Skin of body (tissue), 3 donors: ENCODE measurements at places on chromosomes 3 and 15. TPM values are rescaled to one million over a fixed set of nuclear protein-coding genes. Genes with fewer than 3 reads are reported as not detected.
A peak's percentile ranks its signal among the peaks of the same experiment; 100 is the strongest.

The CYP11A1 gene
- 0.69 TPM for total RNA-seq

The SYNPR gene
- 0.20 TPM for total RNA-seq

The SEC11A gene
- 134 TPM for total RNA-seq

The ISL2 gene
- 0.30 TPM for total RNA-seq

The MAGEL2 gene
- total RNA-seq, result 2.8 TPM

The ROBO2 gene
- total RNA-seq, result 42.3 TPM

The TMC3 gene
- total RNA-seq, result 0.20 TPM

The SLC24A5 gene
- 3.6 TPM for total RNA-seq

The AMT gene
- 6.7 TPM for total RNA-seq

The MYEF2 gene
- total RNA-seq, result 8.1 TPM

The DAPK2 gene
- 9.7 TPM for total RNA-seq

The CCNB2 gene
- total RNA-seq, result 12.6 TPM

The GHRL gene
- not detected for total RNA-seq

The SOX14 gene
- not detected for total RNA-seq

GRCh38 chr3:155352900-155353490 is 59.5 kb upstream of the STRIT1 start:
- peak; percentile 39 for DNase-seq

DNA sequence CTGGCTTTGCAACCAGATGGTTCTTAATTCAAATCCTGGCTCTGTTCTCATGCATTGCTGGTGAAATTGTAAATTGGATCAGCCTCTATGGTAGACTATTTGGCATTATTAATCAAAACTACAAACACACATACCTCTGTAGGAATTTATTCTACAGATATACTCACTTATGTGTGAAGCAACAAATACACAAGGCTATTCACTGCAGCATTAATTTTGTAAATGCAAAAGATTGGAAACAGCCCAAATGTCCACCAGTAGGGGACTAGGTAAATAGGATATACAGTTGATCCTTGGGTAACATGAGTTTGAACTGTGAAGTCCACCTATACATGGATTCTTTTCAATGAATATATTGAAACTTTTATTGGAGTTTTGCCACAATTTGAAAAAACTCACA is 29.5 kb upstream of the LCTL start:
- DNase-seq, result no peak

- DNase-seq, result peak; percentile 10
These were observed 71.5 kb downstream of the CD200R1L start for GRCh38 chr3:112775011-112775742.

DNA sequence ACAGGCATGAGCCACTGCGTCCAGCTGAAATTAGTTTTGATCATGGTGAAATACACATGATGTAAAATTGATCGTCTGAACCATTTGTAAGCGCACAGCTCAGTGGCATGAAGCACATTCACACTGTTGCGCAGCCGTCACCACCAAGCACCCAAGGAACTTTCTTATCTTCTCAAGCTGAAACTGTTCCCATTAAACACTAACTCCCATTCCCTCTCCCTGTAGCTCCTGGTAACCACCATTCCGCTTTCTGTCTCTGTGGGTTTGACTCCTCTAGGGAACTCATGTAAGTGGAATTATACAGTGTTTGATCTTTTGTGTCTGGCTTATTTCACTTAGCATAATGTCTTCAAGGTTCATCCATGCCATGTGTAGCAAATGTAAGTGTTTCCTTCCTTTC is 62.3 kb downstream of the FBLN2 start:
- no peak for DNase-seq

DNA sequence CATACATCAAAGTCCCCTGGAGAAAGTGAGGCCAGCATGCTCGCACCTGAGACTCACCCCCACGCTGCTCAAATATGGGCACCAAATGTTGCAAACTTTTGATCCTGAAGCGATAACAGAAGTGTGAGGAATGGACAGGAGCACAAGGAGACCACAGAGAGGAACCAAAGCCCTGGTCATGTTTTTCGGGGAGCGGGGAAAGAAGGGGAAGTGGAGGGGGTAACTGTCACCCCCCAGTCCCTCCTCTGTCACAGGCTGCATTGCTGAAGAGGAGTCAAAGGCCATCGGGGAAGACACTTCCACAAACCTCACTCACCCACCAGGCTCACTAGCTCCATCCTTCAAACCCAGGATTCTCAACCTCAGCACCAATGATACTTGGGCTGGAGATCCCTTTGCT is 182.4 kb downstream of the UACA start:
- DNase-seq, result no peak

DNA sequence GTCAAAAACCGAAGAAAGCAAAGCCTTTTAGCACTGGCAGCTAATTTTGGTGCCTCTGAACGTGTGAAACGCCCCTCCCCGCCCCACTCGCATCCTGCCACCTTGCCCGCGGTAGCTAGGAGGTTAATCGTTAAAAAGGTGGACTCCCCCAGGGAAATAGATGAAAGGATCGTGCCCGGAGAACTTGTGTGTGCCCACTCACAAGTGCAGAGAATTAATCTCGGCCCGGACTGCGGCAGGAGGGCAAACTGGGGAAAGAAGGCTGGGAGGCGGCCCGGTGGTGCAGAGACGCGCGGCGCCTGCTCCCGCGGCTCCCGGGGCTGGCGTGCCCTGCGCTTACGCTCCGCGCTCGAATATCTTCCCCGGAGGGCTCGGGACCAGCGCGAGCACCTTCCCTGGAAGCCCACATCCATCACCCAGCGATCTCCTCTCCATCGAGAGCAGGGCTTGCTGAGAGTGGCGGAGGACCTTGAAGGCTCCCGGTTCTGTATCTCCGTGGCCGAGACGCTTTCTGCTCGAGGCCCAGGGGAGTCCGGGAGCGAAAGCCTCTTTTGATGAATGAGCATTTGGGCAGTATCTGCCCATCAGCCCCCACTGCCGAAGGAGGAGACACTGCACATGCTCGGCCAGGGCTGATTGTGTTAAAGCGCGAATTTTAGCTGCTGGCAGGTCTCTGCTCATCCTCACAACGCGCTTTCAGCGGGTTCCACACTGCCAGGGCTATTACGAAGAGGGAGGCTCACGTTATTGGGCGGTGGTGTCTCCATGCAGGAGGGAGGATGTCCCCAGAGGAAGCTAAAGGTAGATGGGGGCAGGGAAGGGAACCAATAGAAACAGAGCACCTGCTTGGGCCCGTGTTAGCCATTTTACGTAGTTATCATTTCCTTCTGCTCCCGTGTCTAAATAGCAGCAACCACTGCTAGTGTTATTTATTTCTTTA is 1.3 kb upstream of the SPTSSB start:
- no peak for DNase-seq

DNA sequence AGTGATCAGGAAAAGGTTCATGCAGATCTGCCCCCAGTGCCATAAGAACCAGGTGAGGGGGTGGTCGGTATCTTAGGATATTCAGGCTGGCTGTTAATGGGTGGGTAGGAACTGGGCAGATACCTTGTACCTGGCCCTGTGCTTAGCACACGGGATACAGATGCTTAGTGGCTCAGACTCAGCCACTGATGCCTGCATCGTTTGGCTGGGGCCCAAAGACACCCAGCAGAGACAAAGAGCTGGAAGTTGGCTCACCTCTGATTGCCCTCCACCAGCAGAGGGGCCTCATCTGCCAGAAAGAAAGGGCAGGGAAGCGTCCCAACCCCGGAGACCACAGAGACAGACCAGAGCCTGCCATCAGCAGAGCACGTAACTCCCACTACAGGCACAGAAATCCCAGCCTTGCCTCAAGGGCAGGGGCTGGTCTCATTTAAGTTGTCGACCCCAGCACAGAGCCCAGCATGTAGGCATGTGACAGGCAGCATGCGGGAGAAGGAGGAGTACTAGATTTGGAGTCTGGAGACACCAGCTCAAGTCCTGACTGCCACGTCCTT is 64.1 kb upstream of the SLC6A1 start:
- DNase-seq, result no peak

DNA sequence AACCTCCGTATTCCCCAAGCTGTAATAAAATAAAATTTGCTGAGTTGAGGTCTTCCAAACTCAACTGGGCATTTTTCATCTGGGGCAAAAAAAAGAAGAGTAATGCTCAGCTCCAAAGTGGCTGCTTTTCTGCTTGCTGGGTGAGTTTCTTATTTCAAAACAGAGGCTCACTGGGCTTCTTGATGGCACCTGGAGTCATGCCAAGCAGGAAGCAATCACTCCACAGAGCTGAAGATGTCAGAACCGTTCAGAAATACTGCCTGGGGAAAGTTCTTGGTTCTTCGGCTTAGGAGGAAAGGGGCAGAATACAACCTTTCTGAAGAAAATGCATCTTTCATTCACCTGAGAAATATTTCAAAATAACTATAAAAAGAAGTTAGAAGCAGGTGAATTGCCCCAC is 4.1 kb downstream of the CCR9 start:
- no peak for DNase-seq

DNA sequence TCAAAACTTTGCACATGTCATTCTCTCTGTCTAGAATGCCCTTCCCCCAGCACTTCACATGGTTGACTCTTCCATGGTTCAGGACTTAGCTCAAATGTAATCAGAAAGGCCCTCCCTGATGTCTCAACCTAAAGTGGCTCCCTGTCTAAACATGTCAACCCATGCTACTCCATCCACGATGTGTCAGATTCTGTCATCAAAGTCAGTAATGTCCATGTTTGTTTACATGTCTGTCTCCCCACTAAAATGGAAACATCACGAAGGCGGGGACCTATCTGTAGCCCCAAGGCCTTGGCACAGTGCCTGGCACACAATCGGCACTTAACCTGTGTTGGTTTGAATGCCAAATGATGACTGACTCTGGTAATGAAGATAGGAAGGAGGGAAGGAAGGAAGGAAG is 20.8 kb upstream of the SNTN start:
- no peak for DNase-seq

GRCh38 chr3:90018779-90019178 is 911.4 kb downstream of the EPHA3 start:
- no peak for DNase-seq

DNA sequence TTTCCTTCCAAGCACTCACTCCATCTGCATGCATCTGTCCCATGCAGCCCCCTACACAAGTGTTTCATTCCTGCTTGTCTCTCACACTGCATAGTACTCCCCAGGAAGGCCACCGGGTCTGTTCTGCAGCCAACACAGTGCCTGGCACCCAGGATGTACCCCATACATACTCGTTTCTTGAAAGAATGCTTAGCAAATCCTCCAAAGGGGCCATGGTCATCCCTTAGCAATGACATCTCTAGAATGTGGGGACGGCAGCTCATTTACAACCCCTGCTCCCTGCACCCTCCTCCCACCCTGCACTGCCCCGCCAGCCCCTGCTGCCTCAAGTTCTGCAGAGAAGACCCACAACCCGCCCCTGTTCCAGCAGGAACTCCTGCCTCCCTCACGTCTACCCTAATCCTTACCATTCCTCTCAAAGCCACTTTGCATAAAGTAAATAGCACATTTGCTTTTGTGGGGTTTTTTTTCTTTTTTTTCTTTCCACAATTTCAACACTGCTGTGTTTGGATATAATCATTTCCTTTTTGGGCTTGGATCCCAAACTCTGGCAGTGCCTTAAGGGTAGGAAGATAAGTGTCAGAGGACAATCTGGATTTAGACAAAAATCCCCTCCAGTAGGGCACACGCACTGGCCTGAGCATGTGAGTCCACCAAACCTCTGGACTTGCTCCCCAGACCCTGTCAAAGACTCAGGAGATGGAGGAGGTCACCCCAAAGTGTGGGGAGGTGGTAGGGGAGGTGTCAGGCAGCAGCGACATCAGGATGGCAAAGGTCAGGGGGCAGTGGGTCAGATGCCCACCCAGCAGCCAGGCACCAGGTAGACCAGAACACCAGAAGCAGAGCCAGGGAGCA is 68.4 kb downstream of the MEGF11 start:
- DNase-seq, result no peak

- DNase-seq, result no peak
These were observed 62.8 kb upstream of the ADCY5 start for GRCh38 chr3:123511726-123512125.

GRCh38 chr3:137332297-137332696 is 374.5 kb downstream of the IL20RB start:
- no peak for DNase-seq

GRCh38 chr3:178263236-178263916 is 272.9 kb upstream of the KCNMB2 start:
- DNase-seq, result no peak

- no peak for DNase-seq
These were observed 18.5 kb upstream of the VPS39 start for GRCh38 chr15:42226648-42227047.

DNA sequence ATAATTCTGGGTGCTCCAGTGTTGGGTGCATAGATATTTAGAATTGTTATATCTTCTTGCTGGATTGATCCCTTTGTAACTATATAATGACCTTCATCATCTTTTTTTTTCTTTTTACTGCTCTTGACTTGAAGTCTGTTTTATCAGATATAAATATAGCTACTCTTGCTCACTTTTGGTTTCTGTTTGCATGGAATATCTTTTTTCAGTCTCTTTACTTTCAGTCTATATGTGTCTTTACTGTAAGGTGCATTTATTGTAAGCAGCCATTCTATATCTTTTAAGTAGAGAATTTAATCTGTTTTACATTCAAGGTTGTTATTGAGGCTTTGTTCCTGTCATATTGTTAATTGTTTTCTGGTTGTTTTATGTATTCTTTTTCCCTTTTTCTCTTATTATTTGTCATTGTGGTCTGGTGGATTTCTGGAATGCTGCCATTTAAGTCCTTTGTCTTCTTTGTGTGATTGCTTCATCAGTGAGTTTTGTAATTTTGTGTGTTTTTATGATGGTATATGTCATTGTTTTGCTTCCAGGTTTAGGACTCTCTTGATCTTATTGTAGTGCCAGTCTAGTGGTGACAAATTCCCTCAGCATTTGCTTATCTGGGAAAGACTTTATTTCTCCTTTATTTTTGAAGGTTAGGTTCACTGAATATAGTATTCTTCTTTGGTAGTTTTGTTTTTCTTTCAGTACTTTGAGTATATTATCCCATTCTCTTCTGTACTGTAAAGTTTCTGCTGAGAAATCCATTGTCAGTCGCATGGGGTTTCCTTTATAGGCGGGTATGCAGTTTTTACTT is 8.3 kb upstream of the PRR23C start:
- DNase-seq, result no peak

DNA sequence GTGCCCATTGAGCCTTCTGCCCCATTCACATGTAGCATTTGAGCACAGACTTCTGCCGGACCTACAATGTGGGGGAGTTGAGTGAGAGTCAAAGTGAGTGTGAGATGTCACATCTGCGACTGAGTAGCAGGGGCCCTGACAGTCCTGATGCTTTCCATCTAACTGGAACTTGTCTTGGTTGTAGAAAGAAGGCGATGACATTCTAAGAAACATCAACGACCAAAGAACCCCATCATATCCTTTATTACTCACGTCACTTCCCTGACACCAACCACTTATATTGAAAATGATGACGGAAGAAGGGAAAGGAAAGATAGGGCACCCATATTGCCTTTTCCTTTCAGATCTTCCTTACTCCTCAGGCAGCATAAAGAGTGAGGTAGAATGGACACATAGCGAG is 30.5 kb downstream of the SMAD3 start:
- no peak for DNase-seq
